ENCODE measurements at places on chromosomes 13 and 19.
A peak's percentile ranks its signal among the peaks of the same experiment; 100 is the strongest.

DNA sequence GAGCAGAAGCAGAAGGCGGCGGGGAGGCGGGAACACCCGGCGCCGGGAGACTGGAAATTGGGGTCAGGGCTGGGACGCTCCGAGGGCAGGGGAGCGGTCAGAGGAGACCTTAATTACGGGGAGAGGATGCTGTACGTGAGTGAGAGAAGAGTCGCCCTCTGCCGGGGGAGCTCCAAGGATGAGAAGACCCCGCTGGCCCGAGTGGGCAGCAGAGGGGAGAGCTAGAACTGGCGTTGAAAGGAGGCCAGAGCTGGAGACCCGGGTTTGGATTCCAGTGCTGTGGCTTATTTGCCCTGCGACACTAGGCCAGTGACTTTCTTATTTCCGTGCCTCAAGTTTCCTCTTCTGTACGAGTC, 536 bp downstream of the FAM32A start:
- DNase-seq: no peak

DNA sequence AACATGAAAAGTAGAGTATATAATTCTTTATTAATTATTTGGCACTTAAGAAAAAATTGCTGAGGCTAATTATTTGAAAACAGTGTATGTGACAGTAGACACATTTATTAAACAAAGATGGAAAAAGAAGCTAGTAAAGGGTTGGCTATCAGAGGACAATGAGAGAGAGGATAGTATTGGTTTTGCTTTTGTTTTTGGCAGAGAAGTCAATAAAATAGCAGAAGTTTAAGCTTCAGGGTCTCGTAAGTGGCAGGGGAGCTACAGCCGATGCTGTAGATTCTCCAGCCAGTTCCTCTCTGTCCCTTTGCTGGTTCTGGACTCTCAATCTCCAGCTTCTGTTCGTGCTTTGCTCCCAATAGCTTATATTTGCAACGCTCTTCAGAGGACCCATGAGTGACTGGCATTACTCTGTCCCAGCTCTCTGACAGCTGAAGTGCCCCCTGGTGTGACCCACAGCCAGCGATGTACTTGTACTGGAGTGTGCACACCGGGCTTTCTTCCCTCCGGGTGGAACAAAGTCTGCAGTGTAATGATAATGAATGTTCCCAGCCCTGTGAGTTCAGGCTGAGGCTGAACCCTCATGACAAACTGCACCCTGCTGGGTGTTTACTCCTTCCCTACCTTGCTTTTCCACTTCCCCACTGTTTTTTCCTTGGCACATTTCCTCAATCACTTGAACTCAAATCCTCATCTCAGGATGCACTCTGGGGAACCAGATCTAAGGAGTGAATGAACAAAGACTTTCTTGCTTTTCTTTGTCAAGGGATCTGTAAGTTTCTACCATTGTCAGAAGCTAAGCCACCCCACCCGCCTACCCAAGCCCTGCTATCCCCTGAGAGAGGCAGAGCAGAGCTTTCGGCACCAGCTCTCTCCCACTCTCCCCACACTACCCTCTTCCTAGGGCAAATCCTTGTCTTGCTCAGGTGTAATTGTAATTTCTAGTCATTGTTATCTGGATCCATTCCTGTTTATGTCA, 254.8 kb downstream of the LHFPL6 start:
- DNase-seq: peak; percentile 85

DNA sequence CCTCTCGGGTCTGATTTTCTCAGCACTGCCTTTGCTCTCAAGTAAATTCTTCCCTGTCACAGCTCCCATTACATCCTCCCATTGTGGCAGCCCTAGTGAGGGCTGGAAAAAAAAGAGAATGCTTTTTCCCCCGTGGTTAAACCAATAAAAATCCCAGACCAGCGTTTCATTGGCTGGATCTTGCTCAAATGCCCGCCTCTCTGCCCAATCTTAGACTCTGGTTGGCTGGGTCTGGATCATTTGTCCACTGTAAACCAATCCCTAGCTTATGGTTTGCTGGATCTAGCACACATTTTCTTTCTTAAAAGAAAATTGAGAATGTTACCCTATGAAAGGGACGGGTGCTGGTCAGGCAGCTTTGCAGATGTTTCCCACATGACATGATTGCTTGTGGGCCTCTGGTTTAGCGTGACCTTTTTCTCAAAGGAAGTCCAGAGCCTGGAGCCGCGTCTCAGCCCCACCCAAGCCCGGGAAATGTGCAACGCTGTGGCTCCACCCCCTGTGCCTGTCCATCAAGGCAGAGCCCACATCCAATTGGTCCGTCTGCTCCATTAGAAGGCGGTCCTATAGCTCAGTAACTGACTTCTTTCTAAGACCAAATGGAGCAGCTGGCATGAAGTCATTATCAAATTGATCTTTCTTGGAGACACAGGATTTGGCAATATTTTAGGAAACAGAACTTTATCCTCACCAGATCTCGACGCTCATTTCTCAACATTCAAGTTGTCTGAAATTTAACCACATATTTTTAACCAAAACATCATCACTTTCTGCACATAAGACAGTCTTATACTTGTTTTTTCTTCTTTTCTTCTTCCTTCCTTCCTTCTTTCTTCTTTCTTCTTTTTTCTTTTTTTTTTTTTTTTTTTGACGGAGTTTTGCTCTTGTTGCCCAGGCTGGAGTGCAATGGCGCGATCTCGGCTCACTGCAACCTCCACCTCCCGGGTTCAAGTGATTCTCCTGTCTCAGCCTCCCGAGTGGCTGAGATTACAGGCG, 2.6 kb upstream of the MCEMP1 start:
- no peak for DNase-seq

GRCh38 chr19:47056411-47056810, 8.0 kb upstream of the TMEM160 start:
- no peak for DNase-seq

- DNase-seq: no peak
Observed at GRCh38 chr19:51294211-51294976, 17.1 kb upstream of the IGLON5 start.

GRCh38 chr13:51739027-51739764, 64.8 kb downstream of the DHRS12 start:
- DNase-seq: no peak

DNA sequence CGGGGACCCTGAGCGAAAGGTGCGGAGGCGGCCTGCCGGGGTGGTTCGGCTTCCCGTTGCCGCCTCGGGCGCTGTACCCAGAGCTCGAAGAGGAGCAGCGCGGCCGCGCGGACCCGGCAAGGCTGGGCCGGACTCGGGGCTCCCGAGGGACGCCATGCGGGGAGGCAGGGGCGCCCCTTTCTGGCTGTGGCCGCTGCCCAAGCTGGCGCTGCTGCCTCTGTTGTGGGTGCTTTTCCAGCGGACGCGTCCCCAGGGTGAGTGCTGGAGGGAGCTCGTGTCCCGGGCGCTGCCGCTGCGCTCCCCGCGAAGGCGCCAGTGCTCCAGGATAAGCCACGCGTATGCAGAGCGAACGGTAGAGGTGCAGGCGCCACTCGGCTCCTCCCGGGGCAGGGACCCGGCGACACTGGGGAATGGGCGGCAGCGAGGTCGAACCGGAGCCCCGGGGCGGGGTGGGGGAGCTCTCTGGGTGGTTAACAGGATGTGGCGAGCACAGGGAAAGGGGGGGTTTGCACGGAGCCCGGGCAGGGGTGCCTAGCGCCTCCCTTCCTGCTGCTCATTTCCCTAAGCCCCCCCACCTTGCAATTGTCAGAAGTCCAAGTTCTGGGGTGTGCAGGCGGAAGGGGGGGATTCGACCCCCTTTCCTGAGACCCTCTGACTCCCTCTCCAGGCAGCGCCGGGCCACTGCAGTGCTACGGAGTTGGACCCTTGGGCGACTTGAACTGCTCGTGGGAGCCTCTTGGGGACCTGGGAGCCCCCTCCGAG, at the start of gene IL27RA:
IL27RA (plus strand) TSS at position 44 of the 762 bp plus-strand sequence; CDS start at position 155, 111 bp downstream.
- DNase-seq: peak; percentile 21

GRCh38 chr13:49454388-49455006, 10.4 kb downstream of the SETDB2 start:
- DNase-seq: no peak

- DNase-seq: no peak
Observed at GRCh38 chr13:20195801-20196200, 3.1 kb upstream of the GJB2 start.

- no peak for DNase-seq
Observed at GRCh38 chr13:83440465-83440864, 441.8 kb downstream of the SLITRK1 start.

DNA sequence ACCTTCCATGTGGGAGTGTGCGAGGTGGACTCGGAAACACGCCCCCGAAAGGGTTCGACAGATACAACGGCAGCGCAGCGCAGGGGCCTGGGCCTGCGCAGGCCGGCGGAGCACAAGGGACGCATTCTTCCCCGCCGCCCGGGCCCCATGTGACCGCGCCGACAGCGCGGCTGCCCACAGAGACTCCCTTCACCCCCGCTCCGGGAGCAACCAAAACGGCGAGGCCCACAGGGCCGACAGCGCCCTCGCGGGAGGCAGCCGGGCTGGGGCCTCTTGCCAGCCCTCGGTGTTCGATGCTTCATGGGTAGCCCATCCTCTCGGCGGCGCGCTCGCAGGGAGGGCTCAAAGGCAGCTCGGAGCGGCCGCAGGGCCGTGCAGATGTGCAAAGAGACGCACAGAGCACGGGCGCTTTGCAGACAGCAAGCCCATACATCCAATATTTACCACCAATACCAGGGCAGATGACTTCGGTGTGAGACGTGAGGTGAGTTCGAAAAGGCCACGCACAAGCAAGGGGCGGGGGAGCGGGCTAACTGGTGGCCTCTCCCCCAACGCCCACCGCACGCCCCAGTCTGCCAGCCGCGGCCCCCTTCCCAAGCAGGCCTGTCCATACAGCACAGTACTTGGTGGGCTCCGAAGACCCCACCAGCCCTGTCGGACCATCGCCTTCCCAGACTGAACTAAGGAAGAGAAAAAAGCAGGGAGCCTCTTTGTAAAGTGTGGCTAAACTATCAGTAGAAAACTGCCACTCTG, 89.9 kb downstream of the CRYL1 start:
- DNase-seq: no peak

DNA sequence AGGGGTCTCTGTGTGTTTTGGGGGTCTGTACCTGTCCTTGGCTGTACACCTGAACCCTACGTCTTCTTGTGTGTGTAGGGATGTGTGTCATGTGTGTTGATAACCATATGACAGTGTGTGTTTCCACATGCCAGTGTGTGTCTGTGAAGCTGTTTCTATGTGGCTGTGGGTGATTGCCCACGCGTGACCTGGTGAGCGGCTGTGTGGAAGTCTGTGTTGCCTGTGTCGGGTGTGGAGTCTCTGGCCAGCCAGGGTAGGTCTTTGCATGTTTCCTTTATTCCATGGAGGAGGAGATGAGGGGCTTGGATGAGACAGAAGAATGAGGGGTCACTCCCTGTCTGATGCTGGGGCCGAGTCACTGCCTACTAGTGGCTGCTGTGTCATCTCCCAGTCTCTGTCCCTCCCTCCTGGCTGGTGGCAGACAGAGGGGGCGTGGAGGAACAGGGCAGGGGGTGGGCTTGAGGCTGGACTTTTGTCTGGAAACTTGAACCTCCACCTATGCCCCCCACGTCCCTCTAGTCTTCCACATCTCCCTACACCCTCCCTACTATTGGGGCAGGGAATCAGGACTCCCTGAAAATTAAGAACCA, 2.8 kb upstream of the FOSB start:
- DNase-seq: no peak

GRCh38 chr13:109568339-109568818, 218.0 kb downstream of the IRS2 start:
- no peak for DNase-seq

GRCh38 chr13:111202745-111203144, 87.6 kb downstream of the ARHGEF7 start:
- no peak for DNase-seq

DNA sequence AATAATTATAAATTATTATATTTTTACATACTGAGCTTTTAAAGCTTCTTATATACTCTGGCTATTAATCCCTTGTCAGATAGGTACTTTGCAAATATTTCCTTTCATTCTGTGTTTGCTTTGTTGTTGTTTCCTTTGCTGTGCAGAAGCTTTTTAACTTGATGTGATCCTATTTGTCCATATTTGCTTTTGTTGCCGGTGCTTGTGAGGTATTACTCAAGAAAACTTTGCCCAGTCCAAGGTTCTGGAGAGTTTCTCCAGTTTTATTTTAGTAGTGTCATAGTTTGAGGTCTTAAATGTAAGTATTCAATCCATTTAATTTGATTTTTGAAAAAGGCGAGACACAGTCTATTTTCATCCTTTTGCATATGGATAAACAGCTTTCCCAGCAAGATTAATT, 1319.9 kb upstream of the PRR20A start:
- no peak for DNase-seq

DNA sequence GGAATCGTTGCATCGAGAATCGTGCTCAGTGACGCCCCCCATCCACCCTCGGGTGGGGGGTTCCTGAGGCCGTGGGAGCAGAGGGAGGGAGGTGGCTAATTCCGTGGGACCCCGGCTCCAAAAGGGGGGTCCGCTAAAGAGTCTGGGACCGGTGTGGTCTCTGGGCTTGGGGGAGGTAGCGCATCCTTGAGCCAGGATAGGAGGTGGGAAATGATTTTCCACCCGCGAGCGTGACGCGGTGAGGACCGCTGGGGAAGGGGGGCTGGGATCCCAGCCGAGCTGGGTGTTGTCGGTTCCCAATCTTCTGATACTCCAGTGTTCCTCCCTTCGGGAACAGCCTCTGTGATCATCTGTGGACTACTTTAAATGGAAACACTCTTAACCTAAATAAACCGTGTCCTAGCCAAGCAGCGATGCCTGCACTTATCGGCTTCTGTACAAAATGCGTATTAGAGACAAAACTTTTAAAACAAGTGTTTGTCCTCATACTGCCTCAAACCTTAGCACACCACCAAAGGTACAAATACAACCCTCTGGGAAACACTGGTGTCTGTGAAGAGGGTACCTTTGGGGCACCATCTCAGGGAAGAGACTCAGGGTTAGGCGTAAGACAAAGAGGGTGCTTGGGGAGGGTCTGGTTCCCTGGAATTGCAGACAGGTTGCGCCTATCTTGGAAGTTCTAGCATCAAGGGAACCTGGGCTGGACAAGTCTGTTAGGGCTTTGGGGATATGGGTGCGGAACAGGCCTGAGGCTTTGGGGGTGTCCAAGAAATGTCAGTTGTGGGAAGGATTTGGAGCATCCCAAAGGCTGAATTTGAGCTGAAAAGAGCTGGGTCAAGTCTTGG, 16.0 kb downstream of the KCNC3 start:
- DNase-seq: peak; percentile 29

GRCh38 chr19:32020538-32020937, 324.9 kb upstream of the ZNF507 start:
- no peak for DNase-seq

- DNase-seq: no peak
Observed at GRCh38 chr19:28966737-28967399, 246.1 kb downstream of the UQCRFS1 start.

DNA sequence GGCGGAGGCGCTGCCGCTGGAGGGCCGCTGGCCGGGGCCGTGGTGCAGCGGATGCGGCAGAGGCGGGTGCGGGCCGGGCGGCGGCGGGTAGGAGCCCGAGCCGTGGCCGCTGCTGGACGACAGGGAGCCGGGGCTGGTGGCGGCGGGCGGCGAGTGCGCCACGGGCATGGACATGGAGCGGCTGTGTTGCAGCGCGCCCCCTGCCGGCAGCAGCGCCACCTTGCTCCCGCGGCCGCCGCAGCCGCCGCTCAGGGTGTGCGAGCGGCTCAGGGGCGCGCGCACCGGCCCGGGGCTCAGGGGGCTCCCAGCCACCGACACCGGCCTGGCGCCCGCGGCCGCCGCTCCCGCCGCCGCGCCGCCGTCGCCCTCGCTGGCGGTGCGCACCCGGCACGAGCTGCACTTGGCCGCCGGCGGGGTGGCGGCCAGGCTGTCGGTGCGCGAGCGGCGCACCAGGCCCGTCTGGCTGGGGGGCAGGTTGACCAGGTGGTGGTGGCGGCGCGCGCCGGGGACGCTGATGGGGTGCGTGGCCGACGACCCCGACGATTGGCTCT, 1.7 kb downstream of the IRS2 start:
- peak; percentile 78 for DNase-seq

Data from NCI-H345 (cell line).